ENCODE measurements at places on chromosomes 13 and 19. TPM values are rescaled to one million over a fixed set of nuclear protein-coding genes. Genes with fewer than 3 reads are reported as not detected.

DNA sequence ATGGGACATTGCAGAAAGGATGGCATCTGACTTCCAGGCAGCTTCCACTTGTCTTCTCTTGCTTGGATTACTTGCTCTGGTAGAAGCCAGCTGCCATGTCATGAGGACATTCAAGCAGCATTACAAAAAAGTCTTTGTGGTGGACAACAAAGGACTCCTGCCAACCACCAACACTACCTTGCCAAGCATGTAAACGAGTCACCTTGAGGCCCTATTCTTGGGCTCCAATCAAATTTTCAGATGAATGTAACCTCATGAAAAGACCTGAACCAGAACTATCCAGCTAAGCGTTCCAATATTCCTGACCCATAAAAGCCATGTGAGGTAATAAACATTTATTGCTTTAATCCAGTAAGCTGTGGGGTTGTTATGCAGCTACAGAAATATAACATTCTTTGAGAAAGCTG lies 12.5 kb downstream of the PROSER1 start:
- peaks cover 29% of the 10 kb centered on the region for H3K36me3 ChIP-seq
- no peak overlapping the region for H3K4me3 ChIP-seq
- no peaks in the 10 kb centered on the region for H3K27me3 ChIP-seq
- no peak overlapping the region for H3K27ac ChIP-seq

DNA sequence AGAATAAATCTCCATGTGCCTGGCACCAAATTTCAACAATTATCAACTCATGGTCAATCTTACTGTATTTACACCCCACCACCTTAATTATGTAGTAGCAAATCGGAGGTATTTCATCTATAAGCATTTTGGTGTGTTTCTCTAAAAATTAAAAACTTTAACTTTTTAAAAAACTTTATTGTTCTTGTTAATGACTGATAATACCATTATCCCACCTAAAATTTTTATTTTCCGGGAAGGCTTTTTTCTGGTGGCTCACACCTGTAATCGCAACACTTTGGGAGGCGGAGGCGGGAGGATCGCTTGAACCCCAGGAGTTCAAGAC lies 453 bp upstream of the PDCD2L start:
- DNase-seq = no peak
- peaks cover 12% of the 10 kb centered on the region for H3K36me3 ChIP-seq
- H3K4me3 ChIP-seq = no peak overlapping the region
- no peaks in the 10 kb centered on the region for H3K27me3 ChIP-seq
- H3K27ac ChIP-seq = peak overlapping the region; percentile 61

APLP1 gene
- 40.9 TPM for total RNA-seq

DNA sequence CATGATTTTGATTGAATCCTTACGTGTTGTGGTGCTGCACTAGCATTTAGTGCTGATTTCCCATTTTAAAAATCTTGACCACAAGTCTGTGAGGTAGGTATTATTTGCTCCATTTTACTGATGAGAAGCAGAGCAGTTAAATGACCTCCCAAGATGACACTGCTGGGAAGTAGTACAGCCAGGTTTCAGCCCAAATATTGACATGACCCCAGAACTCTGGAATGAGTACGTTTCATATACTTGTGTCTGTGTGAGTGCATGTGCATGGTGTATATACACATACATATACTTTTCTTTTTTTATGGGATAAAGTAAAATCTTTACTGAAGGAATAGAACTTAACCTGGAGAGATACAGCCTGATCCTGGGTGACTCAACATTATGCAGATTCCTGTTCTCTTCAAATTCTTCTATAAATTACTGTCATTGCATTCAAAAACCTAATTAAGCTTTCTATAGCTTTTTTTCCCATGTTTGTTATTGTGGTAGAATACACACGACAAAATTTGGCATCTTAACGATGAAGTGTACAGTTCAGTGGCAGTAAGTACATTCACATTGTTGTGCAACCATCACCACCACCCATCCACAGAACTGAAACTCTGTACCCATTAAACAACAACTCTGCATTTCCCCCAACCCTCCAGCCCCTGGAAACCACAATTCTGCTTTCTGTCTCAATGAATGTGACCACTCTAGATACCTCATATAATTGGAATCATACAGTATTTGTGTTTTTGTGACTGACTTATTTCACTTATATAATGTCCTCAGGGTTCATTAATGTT lies 311.9 kb downstream of the MTUS2 start:
- H3K27ac ChIP-seq = no peak overlapping the region
- DNase-seq = no peak

DNA sequence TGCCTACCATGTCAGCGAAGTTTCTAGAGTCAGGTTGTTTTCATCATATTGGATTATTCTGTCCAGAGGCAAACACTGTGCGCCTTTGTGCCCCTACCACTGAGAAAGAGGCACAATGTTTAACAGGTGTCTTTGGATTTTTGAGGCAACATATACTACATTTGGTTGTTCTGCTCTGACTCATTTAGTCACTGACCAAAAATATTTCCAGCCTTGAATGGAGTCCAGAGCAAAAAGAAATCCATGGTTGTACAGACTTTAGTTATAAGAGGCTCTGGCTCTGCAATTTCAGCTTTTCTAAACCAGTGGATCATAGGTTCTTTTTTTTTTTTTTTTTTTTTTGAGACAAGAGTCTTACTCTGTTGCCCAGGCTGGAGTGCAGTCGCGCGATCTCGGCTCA lies 35.7 kb downstream of the LACC1 start:
- H3K27me3 ChIP-seq = no peaks in the 10 kb centered on the region
- DNase-seq = no peak
- H3K36me3 ChIP-seq = no peaks in the 10 kb centered on the region
- H3K4me1 ChIP-seq = no peaks in the 10 kb centered on the region
- H3K4me3 ChIP-seq = no peak overlapping the region

DNA sequence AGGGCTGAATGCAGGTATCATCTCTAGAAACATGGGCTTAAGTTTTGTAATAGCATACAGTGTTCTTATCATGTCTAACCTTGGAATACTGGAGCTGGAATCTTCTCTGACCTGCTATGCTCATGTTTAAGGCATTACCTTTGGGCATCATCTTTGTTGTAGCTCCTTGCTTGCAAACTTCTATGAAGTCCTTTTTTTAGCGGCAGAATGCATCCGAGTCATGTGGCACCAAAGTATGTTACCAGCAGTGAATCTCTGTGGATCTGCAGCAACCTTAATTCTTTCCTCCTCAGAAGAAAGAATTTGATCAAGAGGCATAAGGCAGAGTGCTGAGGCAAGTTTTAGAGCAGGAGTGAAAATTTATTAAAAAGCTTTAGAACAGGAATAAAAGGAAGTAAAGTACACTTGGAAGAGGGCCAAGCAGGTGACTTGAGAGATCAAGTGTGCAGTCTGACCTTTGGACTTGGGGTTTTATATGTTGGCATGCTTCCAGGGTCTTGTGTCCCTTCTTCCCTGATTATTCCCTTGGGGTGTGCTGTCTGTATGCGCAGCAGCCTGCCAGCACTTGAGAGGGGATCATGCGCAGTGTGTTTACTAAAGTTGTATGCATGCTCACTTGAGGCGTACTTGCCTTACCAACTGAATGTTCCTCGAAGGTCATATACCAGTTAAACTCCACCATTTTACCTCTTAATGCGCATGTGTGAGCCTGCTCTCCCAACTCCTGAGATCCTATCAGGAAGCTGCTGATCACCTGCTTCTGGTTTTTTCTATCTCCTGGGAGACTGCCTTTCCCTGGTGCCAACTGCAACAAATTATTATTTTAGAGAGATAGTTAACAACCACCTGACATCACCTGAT lies 115.5 kb downstream of the LACC1 start:
- no peaks in the 10 kb centered on the region for H3K27me3 ChIP-seq
- no peaks in the 10 kb centered on the region for H3K4me1 ChIP-seq
- H3K4me3 ChIP-seq = no peak overlapping the region
- no peak overlapping the region for H3K27ac ChIP-seq

CCL25 gene
- total RNA-seq = not detected

- no peak overlapping the region for H3K4me3 ChIP-seq
- no peaks in the 10 kb centered on the region for H3K27me3 ChIP-seq
- H3K36me3 ChIP-seq = no peaks in the 10 kb centered on the region
- no peaks in the 10 kb centered on the region for H3K4me1 ChIP-seq
- H3K27ac ChIP-seq = no peak overlapping the region
Measured at GRCh38 chr13:107650081-107650701, 565.1 kb downstream of the LIG4 start.

PGLYRP2 gene
- not detected for total RNA-seq

DNA sequence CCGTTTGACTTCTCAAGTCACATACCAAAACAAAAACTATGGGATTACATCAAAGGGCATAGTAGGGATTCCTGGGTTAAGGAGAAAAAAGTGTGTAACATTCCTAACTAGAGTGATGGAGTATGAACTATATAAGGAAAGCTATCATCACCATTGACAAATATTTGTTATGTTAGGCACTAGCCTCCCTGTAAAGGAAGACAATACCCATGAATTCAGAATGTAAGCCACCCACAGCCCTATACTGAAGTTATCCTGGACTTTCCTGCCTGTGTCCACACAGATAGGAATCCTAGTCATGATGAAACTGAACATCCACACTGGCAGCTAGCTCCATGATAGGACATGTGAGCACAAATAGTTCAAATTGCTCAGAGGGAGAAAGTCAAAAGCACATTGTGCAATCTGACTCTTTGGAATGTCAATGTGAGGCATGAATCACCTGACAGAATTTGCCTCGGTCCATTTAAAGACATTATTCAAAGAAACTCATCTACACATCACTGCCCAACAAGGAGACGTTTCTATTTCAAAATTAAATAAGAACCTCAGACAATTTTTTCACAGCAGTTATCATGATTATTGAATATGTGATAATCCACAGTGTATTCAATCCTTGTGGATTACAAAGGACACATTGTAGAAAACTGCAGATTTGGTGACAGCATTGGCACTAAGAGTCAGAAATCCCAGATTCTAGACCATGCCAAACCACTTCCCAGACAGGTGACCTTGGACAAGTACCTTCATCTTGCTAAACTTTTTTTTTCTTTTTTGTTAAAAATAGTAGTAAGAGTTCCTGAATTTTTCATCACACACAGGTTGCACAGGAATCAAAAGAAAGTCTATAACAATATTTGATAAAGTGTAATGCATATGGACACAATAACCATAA lies 529.3 kb downstream of the IRS2 start:
- no peak overlapping the region for H3K4me3 ChIP-seq
- no peaks in the 10 kb centered on the region for H3K27me3 ChIP-seq
- no peaks in the 10 kb centered on the region for H3K36me3 ChIP-seq
- no peak overlapping the region for H3K27ac ChIP-seq

GRCh38 chr19:52343548-52343947 lies 7.5 kb downstream of the ZNF610 start:
- DNase-seq = peak; percentile 32
- no peaks in the 10 kb centered on the region for H3K4me1 ChIP-seq
- no peaks in the 10 kb centered on the region for H3K36me3 ChIP-seq

DNA sequence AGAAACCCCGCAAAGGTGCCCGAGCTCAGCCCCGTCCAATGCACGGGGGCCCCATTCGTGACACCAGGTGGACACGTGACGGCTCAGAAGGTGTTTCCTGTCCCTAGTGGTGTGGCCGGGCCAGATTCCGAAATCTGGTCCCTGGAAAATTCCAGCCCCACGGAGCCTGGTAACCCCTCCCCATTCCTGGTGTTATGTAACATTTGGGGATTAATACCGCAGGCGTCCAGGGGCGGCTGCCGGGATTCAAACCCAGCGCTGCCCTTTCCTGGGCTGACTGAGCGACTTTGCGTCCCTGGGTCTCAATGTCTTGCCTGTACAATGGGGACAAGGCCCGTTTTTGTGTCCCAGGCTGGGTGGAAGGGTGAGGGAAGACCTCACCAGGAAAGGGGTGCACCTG lies 1.0 kb upstream of the PLK5 start:
- H3K27me3 ChIP-seq = no peaks in the 10 kb centered on the region
- no peak overlapping the region for H3K4me3 ChIP-seq
- no peak for DNase-seq
- H3K4me1 ChIP-seq = peaks cover 11% of the 10 kb centered on the region

ERICH6B gene
- total RNA-seq = not detected

DNA sequence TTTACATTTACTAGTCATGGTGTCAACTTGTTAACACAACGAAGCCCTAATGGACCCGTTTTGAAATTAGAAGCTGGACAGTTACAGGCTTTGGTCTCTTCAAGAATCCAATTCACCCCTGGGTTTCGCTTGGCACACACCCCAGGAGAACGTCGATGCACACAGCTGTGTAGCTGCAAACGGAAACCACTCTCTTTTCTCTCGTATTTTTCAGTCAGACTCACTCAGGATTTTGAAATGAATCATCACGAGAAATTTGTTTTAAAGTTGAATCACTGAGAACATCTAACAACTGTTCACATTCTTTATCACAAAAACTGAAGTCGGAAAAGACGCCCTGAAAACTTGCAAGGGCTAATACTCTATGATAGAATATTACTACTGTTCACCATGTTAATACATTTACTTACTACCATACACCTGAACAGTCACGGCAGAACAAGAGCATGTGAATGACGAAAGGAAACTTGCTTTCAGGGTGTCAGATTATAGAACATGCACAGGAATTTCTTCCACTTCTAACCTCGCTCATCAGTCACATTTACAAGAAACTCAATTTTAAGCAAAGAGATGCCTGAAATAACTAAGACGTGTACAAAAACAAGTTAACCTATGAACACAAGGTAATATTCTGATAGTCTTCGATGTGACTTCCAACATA lies 4.7 kb downstream of the PNMA8A start:
- no peaks in the 10 kb centered on the region for H3K36me3 ChIP-seq
- H3K27ac ChIP-seq = no peak overlapping the region
- peaks cover 14% of the 10 kb centered on the region for H3K4me1 ChIP-seq
- H3K4me3 ChIP-seq = no peak overlapping the region
- DNase-seq = no peak

RGL3 gene
- 35.0 TPM for total RNA-seq

RNF113B gene
- total RNA-seq = not detected

RINL gene
- 13.7 TPM for total RNA-seq

ZNF729 gene
- not detected for total RNA-seq

GRCh38 chr19:55116232-55116858 lies 1.1 kb downstream of the PPP1R12C start:
- H3K4me3 ChIP-seq = peak overlapping the region; percentile 58
- H3K27me3 ChIP-seq = no peaks in the 10 kb centered on the region
- H3K36me3 ChIP-seq = no peaks in the 10 kb centered on the region
- H3K4me1 ChIP-seq = peaks cover 48% of the 10 kb centered on the region

DNA sequence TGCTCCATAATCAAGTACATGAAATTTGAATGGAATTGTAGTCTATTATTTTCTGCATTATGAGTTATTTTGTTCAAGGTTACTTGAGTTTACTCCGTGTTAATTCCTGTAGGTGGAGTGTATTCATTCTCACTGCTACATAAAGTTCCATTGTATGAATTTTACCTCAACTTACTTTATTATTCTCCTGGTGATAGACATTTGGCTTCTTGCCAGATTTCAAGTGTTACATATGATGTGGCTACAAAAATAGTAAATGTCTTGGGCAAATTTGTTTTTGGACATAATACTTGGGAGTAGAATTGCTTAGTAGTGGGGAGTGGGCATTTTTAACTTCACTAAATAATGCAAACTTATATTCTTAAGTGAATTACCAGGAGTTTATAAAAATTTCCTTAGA lies 328.9 kb downstream of the SHISA2 start:
- H3K4me1 ChIP-seq = peaks cover 9% of the 10 kb centered on the region
- no peaks in the 10 kb centered on the region for H3K27me3 ChIP-seq
- no peaks in the 10 kb centered on the region for H3K36me3 ChIP-seq
- H3K27ac ChIP-seq = no peak overlapping the region
- DNase-seq = no peak
